ENCODE measurements at places on chromosomes 7 and 10.

- DNase-seq: no peak
Measured at GRCh38 chr10:17523917-17524316, 69.5 kb upstream of the ST8SIA6 start.

DNA sequence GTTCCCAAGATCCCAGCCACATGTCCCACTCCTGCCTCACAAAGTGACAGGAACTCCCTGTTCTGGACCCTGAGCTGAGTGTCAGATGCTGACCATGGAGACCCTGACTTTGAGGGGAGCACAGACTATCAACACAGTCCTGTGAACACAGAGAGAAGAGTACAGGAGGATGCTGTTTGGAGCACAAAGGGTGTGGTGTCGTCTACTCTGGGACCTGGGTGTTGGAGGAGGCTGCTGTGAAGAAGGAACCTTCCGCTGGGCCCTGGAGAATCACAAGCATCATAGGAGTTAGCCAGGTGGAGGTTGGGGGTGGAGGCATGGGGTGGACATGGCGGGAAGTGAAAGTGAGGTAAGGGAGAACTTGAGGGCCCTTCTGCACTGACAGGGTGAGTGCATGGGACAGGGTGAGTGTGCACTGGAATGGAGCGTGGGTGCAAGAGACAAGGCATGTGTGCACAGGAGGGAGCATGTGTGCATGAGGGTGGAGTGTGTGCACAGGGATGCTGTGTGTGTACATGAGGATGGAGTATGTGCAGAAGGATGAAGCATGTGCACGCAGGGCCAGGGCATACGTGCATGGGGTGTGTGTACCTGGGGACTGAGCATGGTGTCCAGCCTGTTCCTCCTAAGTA is 70.7 kb upstream of the ANTXRL start:
- DNase-seq: no peak

- DNase-seq: no peak
Measured at GRCh38 chr7:130349911-130350782, 5.5 kb downstream of the CPA5 start.

GRCh38 chr10:45001381-45002148 is 842 bp downstream of the ZNF22 start:
- DNase-seq: peak; percentile 15

- DNase-seq: no peak
Measured at GRCh38 chr7:73891178-73891885, 30.4 kb downstream of the TMEM270 start.

DNA sequence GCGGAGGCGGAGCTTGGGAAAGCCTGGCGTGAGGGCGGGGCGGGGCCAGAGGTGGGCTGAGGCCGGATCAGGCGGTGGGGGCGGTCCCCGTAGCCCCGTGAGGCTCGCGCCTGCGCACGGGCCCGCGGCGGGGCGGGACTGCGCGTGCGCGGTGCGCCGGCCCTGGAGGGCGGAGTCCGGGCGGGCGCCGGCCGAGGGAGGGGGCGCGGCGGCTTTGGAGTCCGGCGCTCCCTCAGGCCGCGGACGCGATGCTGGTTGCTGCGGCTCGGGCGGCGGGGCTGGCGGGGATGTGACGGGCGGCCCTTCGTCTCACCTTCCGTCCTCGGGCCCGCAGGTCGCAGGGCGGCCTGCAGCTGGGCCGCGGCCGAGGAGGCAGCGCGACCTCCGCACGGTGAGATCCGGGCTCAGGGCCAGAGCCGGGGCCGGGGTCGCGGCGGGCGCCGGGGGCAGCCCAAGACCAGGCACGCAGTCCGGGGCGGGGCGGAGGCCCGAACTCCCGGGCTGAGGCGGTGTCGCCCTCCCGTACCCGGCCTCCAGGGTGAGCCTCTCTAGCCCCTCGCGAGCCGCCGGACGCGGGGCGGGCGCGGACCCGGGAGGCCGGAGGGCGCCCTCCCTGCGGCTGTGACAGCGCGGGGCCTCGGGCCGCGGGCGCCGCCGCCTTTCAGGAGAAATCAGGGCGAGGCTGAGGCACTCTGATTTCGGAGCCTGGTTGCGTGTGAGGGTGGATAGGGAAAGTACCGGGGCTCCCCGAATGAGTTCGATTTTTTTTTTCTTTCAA is at the start of gene CCSER2:
Gene CCSER2, plus strand, starts transcription at position 172 of the 778 bp plus-strand sequence. CDS start 42,464 bp downstream, outside the sequence.
- peak; percentile 83 for DNase-seq

- DNase-seq: no peak
Measured at GRCh38 chr10:124736491-124737136, 7.6 kb downstream of the FAM53B start.

GRCh38 chr7:7105800-7106582 is 76.4 kb upstream of the C1GALT1 start:
- DNase-seq: no peak

DNA sequence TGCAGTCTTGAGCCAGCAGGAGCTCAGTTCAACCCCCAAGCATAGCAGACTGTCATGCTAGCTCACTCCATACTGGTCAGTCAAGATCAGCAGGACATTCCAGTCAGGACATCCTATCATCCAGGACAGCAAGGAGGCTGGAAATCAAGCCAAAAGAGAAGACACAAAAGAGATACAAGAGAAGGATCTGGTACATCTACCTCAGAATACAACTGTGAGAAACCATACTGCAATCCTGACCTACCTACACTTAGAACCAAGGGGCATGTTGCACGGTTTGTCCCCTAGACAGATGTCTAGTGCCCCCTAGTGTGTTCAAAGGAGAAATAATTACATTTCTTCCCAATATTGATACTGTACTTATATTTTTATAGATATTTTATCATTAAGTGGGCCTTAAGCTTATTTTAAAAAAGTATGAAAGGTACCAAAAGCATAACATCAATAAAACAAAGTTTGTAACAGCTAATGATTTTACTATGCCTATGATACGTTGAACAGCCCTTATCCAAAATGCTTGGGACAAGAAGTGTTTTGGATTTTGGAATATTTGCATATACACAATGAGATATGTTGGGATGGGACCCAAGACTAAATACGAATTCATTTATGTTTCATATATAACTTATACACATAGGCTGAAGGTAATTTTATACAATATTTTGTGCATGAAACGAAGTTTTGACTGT is 26.7 kb downstream of the ERCC6 start:
- no peak for DNase-seq

GRCh38 chr7:44621034-44621749 is 14.8 kb downstream of the OGDH start:
- DNase-seq: no peak

DNA sequence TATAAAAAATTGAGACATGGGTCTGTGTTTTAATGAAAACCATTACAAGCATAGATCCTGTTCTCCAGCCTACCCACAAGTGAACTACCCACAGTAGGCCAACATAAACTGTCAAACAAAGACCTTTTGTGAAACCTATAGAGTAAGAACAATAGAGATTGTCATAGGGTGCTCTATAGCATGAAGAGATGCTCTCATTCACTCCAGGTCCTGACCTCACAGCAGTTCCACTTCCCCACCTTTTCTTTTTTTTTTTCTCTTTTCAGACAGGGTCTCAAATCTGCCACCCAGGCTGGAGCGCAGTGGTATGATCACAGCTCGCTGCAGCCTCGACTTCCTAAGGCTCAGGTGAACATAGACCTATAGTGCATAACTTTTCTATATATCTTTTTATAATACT is 72.3 kb downstream of the CPEB3 start:
- no peak for DNase-seq

GRCh38 chr7:109616551-109617069 is 1046.9 kb downstream of the DNAJB9 start:
- DNase-seq: no peak
